Hematopoietic multipotent progenitor cell treated with erythropoietin and hydrocortisone succinate and interleukin-3 and kit ligand, for 15 days (in vitro differentiated cells): ENCODE measurements at places on chromosomes 13 and 19.

GRCh38 chr13:95404141-95404882 is 103.1 kb upstream of the ABCC4 start:
- peak; percentile 86 for DNase-seq

- DNase-seq, result peak; percentile 39
Observed at GRCh38 chr19:19319732-19320360, 463 bp downstream of the SUGP1 start.

GRCh38 chr13:74732736-74733385 is 598.7 kb upstream of the KLF12 start:
- DNase-seq, result no peak

DNA sequence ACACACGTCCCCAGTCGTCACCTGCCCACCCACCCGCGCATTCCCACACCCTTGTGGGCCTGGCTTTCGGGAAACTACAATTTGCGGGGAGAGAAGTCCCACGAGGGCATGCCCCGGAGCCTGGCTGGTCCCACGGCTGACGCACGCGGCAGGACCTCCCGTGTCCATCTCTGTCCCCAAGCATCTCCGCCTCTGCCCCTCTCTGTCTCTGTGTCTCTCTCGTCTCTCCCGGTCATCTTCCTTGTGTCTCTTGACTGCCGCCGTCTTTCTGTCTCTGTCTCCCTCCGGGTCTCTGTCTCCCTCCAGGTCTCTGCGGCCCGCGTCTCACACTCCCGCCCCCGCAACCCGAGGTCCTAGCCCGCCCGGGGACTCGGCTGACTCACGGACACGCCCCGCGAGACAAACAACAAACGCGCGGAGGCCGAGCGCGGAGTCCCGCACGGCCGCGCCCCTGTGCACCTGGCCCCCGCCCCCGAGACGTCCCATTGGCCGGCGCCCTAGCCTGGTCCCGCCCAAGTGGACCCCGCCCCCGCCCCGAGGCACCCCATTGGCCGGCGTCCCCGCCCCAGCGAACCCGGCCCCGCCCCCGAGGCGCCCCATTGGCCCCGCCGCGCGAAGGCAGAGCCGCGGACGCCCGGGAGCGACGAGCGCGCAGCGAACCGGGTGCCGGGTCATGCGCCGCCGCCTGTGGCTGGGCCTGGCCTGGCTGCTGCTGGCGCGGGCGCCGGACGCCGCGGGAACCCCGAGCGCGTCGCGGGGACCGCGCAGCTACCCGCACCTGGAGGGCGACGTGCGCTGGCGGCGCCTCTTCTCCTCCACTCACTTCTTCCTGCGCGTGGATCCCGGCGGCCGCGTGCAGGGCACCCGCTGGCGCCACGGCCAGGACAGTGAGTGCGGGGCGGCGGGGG is at the start of gene FGF22:
FGF22 (plus strand) TSS at position 627 of the 908 bp plus-strand sequence; CDS start at position 674, 47 bp downstream.
- DNase-seq, result peak; percentile 94

GRCh38 chr13:27969082-27969865 is at the start of gene CDX2:
Gene CDX2 (minus strand): TSS chr13:27969315. CDS start chr13:27969006, 309 bp downstream.
- no peak for DNase-seq

DNA sequence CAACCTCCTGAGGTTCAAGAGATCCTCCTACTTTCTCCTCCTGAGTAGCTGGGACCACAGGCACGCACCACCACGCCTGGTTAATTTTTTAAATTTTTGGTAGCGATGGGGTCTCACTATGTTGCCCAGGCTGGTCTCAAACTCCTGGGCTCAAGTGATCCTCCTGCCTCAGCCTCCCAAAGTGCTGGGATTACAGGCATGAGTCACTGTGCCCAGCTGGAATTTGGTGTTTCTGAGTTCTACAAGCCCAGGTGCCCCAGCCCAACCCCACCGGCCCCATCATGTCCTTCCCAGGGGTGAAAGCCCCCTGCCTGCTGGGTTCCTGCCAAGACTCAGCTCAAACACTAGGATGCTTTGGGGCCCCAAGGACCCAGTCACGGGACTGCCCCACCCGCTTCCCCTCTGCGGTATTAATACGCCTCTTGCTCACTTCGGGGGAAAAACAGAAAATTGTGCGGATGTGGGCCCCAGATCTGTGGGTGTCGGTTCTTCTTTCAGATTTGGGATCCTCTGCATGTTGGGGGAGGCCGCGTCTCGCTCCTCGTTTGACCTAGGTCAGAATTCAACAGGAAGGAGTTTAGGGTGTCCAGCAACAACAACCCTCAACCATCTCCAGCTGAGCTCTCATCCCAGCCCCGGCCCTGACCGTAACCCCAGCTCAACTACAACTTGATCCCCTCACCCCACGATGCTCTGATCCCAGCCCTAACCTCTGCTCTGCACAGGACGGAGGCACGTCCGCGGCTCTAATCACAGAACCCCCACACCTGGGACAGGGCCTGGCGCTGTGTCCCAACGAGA is 3.7 kb upstream of the FCER2 start:
- DNase-seq, result no peak

- peak; percentile 75 for DNase-seq
Observed at GRCh38 chr13:41352935-41353840, 42.1 kb downstream of the NAA16 start.

GRCh38 chr13:45512098-45512496 is 47.4 kb downstream of the COG3 start:
- DNase-seq, result no peak

DNA sequence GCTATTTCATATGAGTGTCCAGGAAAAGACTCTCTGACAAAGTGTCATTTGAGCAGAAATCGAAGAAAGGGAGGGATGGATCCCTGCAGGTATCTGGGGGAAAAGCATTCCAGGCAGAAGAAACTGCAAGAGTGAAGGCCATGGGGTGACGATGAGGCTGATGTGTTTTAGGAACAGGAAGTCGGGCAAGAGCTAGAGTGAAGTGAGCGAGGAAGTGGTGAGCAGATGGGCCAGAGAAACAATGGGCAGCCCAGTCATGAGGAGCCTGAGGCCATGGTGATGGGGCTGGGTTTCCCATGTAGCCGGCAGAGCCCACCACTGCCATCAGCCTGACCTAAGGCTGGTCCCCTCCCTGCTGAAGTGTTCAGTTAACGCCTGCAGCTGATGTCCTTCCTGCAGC is 150.2 kb downstream of the TNFSF13B start:
- DNase-seq, result no peak

- DNase-seq, result no peak
Observed at GRCh38 chr13:100875392-100876043, 200.9 kb upstream of the TMTC4 start.

- DNase-seq, result no peak
Observed at GRCh38 chr13:100464006-100464405, 124.6 kb downstream of the GGACT start.

DNA sequence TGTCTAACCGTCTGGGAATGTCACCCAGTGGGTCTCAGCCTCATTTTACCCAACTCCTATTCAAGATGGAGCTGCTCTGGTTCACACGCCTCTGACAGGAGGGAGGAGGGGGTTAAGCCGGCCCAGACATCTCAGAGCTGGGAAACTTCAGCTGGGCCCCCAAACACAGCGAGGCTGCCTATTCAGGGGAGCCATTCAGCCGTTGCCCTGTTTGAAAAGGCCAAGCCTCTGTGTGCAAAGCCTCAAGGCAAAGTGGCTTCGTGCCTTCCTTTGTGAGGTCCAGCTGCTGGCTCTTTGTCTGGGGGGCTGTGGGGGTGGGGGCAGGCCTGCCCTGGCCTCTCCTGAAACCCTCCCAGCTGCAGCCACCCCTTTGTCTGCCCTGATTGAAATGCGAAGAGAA is 147.4 kb downstream of the PTPRS start:
- no peak for DNase-seq

DNA sequence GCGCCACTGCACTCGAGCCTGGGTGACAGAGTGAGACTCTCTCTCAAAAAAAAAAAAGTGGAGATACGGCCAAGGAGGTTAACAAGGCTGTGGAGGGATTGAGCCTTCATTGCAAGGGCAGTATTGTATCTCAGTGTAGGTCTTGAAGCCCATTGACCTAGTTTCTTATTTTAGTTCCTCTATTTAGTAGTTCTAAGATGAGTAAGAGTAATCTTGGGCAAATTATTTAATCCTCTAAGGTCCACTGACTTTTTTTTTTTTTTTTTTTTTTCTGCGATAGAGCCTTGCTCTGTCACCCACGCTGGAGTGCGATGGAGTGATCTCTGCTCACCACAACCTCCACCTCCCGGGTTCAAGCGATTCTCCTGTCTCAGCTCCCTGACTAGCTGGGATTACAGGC is 14.3 kb upstream of the ILF3 start:
- no peak for DNase-seq

- no peak for DNase-seq
Observed at GRCh38 chr13:36533806-36534205, 101.5 kb downstream of the CCNA1 start.

- no peak for DNase-seq
Observed at GRCh38 chr13:65342541-65343337, 1887.4 kb downstream of the PCDH9 start.

DNA sequence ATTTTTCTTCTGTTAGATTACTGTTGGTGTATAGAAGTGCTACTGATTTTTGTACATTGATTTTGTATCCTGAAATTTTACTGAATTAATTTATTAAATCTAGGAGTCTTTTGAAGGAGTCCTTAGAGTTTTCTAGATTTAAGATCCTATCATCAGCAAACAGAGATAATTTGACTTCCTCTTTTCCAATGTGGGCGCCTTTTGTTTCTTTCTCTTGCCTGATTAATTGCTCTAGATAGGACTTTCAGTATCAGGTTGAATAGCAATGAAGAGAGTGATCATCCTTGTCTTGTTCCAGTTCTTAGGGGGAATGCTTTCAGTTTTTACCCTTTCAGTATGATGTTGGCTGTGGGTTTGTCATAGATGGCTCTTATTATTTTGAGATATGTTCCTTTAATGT is 5.6 kb upstream of the CD33 start:
- no peak for DNase-seq

GRCh38 chr13:97179501-97179900 is 42.6 kb upstream of the MBNL2 start:
- no peak for DNase-seq

DNA sequence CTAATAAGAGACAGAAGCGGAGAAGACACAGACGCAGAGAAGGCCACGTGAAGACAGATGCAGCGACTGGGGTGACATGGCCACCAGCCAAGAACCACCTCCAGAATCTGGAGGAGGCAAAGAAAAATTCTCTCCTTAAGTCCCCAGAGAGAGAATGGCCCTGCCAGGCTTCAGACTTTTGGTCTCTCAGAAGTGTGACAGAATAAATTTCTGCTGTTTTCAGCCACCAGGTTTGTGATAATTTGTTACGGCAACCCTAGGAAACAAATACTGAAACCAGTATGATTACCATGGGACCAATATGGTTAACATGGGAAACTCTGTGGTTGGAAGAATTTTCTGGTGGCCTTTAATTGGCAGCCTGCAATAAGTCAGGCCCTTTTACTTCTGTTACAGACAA is 63.9 kb upstream of the DOCK9 start:
- DNase-seq, result no peak

DNA sequence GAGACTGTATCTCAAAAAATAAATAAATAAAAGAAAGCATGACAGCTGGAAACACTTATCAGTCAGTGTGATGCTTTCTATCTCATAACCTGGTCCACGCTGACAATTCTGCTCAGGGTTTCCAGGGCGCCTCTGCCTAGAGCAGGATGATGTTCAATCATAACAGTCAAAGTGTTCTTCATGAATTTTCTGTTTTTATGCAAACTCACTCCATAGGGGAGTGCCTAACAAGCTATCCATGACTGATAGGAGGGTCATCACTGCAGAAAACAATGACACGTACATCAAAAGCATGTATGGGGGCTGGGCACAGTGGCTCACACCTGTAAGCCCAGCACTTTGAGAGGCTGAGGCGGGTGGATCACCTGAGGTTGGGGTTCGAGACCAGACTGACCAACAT is 41.4 kb upstream of the ZNF83 start:
- DNase-seq, result no peak

DNA sequence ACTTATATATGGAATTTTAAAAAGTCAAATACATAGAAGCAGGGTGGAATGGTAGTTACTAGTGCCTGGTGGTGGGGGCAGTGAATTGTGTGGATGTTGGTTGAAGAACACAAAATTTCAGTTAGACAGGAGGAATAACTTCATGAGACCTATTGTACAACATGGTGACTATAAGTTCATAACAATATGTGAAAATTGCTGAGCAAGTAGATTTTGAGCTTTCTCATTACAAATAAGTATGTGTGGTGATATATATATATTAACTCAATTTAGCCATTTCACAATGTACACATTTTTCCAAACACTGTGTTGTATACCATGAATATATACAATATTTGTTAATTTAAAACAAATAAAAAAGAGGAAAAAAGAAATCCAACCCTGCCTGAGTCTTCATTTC is 641.1 kb downstream of the DIAPH3 start:
- no peak for DNase-seq

DNA sequence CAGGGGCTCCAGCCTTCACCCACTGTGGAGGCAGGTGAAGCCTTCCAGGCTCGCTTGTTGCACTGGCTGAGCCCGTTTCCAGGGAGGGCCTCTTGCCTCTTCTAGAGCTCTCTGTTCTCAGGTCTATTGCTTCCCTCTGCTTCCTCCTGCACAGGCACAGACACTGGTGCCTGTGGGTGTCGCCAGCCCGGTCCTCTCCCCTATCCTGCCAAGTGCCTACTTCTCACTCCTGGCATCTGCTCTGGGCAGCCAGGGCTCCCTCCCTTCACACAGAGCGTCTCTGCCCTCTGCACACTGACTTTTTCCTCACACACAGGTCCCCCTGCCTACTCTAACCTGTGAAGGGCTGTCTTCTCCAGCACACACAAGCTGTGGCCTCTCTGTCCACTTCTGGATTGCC is 60.3 kb downstream of the SLC7A9 start:
- DNase-seq, result no peak
